EL (cell line): ENCODE measurements at places on chromosomes 2 and 18.
A peak's percentile ranks its signal among the peaks of the same experiment; 100 is the strongest.

GRCh38 chr2:42916324-42916723 is 123.9 kb upstream of the HAAO start:
- no peak for DNase-seq

- DNase-seq: no peak
Measured at GRCh38 chr2:71680925-71681324, 227.6 kb downstream of the DYSF start.

DNA sequence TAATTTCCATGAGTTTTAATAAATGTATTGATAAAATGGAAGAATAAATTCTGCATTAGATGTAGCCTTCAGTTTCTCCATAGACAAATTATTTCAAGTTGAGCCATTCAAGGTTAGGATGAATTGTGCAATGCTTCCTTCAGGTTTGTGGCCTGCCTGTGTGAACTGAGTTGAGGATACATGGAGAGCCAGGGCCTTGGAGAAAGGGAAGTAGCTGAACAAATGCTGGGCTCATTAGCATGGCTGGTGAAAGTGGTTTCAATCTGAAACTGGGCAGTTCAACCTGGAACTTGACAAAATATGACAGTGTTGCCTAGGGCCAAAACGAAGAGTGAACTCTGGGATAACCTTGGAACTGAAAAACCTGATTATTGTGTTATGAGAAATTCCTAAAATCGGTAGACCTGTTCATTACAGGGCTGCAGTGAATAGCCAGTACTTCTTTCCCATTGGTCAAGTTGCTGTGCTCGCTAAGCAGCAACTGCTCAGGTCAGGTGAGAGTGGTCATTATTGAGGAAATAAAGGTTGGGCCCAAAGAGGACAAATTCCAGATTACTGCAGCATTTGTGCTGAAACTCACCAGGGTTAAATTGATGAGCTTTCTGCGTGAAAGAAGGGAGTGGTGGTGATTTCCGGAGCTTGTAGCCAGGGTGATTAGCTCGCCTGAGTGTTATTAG is 12.7 kb downstream of the INPP1 start:
- DNase-seq: no peak

GRCh38 chr2:148926981-148927401 is 52.0 kb downstream of the KIF5C start:
- DNase-seq: no peak

- DNase-seq: no peak
Measured at GRCh38 chr2:37600735-37601134, 70.7 kb downstream of the CDC42EP3 start.

DNA sequence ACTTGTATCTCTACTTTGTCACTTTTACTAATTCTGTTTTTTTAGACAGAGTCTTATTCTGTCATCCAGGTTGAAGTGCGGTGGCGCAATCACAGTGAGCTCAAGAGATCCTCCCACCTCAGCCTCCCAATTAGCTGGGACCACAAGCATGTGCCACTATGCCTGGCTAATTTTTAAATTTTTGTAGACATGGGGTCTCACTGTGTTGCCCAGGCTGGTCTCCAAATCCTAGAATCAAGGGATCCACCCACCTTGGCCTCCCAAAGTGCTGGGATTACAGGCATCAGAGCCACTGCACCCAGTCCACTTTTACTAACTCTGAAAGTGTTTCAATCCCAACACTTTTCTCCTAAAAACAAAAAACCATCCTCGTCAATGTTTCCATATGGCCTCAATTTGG is 94.9 kb downstream of the MALT1 start:
- no peak for DNase-seq

DNA sequence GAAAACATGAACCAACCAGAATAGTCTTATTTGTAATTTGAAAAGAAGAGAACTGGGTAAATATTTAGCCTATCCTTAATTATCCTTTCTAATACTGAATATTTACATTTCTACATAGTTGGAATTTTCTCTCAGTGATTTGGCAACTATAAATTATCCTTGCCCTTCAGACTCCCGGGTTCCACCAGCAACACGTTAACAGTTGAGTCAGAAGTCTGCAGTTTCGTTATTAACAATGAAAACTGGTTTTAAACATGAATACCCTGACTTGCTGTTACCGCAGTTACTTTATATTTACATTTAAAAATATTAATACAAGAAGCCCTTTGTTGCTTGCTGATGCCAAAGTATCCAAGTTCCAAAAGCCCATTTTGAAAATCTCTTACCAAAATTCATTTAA is 673.0 kb downstream of the ARHGAP15 start:
- DNase-seq: peak; percentile 54

- no peak for DNase-seq
Measured at GRCh38 chr2:8805278-8806210, 31.9 kb downstream of the KIDINS220 start.

GRCh38 chr2:199288424-199288823 is 169.3 kb downstream of the SATB2 start:
- DNase-seq: no peak

GRCh38 chr2:127700527-127701192 is 637 bp upstream of the SFT2D3 start:
- no peak for DNase-seq

DNA sequence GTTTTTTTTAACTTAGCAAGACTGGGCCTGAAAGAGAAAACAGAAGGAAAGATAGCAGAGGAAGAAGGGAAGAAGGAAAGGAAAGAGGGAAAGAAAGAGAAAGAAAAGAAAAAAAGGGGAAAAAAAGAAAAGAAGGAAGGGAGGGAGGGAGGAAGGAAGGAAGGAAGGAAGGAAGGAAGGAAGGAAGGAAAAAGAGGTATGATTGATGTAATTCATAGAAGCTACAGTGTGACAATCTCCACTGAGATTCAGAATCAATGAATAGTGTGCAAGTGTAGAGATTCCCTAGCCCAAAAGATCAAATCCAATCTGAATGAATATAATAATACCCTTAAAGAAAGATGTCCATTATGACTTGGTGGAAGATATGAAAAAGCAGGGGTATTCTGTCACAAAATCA is 126.9 kb upstream of the DNAJC10 start:
- DNase-seq: no peak

GRCh38 chr18:67385455-67385854 is 131.1 kb downstream of the DSEL start:
- peak; percentile 52 for DNase-seq

DNA sequence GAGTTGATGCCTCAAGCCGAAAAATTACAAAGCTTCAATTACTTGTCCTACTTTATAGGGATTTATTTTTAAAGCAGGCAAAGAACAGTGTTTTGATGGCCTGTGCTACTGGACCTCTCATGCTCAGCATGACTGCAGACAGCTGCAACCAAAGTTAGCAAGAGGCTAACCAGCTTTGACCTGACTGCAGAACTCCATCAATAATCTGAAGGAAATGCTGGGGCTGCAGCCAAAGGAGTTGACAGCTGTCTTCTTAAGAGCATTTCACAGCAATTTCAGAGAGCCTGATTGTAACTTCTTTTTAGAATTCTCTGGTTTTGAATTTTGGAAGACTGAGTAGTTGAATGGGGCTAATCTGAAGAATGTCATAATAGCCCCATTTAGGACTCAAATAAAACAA is 46.5 kb upstream of the SESTD1 start:
- DNase-seq: no peak

DNA sequence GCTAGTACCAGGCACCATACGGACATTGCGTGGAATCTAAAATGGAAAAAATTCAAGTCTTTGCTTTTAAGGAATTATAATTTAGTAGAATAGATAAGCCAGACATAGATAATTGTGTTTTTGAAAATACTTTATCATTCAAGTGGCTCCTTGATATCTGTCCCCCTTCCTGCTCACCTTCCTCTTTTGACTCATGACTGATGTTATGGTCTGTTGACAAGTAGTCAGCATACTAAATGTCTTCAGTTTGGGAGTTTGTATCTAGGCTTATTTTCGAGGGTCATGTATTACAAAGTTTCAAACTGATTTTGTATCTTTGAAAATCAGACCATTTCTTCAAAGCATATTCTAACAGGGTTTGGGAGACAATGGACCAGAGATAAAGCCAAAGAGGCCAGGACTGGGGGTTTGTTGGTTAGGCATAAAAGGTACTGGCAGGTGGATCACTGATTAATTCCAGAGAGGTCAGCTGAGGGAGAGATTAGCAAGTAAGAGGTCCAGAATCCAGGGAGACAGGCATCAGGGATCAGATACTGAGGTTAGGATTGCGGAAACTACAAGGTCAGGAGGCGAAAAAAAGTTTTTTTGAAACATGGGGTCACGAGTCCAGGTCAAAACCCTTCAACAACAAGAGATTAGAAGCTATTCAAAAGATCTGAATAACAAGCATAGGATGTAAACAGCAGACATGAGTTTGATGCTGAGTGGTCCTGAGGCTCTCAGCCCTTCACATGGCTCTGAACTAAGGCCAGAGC is 31.5 kb upstream of the KLHL14 start:
- no peak for DNase-seq

DNA sequence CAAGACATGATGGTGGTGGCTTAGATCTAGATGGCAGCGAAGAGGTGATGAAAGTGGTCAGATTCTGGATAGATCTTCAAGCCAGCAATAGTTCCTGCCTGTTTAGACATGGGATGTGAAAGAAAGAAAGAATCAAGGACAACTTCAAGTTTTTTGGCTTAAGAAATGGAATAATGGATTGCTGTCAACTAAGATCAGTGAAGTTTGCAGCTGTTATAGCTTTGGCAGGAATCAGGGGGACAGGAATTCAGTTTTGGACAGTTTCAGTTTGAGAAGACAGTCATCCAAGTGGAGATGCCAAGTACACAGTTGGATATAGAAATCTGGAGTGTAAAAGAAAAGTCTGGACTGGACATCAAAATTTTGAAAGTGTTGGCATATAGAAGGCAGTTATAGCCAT is 283.7 kb upstream of the PKDCC start:
- DNase-seq: no peak

GRCh38 chr2:33130544-33130943 is 183.8 kb downstream of the LTBP1 start:
- no peak for DNase-seq

DNA sequence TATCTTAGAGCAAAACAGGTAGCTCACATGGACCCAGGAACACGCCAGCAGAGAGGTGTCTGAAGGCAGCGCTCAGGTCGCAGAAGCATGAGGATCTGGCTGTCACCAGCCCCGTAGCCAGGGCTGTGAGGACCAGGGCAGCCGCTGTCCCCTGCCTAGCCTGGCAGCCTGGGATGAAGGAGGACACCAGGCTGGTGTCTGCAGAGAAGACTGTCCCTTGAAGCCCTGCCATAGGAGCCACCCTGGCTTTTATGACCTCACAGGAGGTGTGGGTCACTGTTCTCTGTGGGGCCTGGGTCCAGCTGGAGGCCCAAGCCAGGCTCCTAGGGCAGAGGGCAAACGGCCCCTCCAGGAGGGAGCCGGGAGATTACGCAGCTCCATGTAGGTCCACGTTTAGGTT is at the start of gene SPATA3:
Gene SPATA3, plus strand, starts transcription at position 301 of the 400 bp plus-strand sequence. CDS start 113 bp downstream, outside the sequence.
- DNase-seq: no peak

- peak; percentile 63 for DNase-seq
Measured at GRCh38 chr2:218002845-218003180, at the start of gene TNS1. Gene TNS1, minus strand, starts transcription at chr2:218002995. Its CDS starts 123 bp downstream, at chr2:218002872.

GRCh38 chr2:20190170-20190569 is 34.8 kb downstream of the SDC1 start:
- no peak for DNase-seq

- DNase-seq: peak; percentile 40
Measured at GRCh38 chr2:198807131-198807530, 650.6 kb downstream of the SATB2 start.

DNA sequence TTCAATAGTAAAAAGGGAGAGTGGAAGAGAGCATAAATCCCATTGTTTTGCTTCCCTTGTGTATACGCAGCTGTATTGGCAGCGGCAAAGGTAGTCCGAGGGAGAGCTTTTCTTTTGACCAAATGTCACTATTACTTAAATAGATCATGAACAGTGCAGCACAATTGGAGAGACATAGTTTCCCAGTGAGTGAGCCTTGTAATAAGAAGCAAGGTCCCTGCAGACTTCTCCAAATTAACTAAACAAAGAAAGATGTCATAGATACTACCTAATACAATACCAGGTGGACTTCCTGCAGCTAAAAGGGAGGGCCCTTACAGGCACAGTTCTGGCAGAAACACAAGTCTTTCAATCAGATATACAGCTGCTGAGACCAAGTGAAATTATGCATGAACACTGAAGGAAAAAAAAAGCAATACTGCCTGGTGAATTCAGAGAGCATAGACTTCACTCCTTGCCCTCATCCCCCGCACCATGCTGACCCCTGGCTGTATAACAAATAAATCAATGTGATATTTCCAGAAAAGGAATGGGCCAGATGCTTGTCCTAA is 404.7 kb upstream of the CDH2 start:
- no peak for DNase-seq

- DNase-seq: no peak
Measured at GRCh38 chr2:27921880-27922547, 31.5 kb downstream of the BABAM2 start.

- DNase-seq: no peak
Measured at GRCh38 chr2:158777077-158777476, 18.0 kb upstream of the DAPL1 start.

GRCh38 chr2:155733091-155733853 is 599.2 kb downstream of the NR4A2 start:
- no peak for DNase-seq

GRCh38 chr18:35436076-35436649 is 59.0 kb upstream of the ZNF396 start:
- DNase-seq: peak; percentile 70

DNA sequence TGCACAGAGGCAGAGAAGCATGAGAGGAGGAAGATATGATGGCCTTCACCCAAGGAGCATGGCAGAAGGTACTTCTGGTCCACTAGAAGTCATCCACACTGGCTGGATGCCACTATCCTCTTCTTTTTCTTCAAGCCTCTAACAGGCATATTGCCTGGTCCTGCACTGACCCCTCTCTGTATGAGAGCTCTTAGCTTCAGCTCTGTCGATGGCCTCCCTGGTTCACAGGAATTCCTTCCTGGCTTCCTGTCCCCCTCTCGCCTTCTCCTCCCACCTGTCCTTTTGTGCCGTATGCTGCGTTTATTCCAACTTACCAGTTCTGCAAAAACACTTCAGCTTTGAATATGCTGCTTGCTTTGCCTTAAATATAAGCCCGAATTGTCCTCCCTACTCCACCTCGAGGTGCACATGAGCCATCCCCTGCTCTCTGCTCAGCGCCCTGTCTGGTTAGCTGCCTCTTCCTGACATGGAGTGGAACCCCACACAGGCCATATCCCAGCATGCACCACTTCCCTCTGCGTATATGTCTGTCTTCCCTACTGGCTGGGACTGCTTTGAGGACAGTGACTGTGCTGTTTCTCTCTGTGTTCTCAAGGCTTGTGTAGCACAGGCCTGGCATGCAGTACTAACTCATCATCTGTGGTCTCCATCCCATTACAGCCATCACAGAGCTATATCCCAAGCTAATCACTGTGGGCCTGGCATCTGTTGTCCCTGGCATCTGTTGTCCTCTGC is 474.9 kb downstream of the EIPR1 start:
- no peak for DNase-seq

GRCh38 chr2:95291222-95291621 is 5.9 kb upstream of the KCNIP3 start:
- DNase-seq: no peak
